Tibial nerve (tissue), 4 donors: ENCODE measurements at places on chromosomes 3 and 15.

DNA sequence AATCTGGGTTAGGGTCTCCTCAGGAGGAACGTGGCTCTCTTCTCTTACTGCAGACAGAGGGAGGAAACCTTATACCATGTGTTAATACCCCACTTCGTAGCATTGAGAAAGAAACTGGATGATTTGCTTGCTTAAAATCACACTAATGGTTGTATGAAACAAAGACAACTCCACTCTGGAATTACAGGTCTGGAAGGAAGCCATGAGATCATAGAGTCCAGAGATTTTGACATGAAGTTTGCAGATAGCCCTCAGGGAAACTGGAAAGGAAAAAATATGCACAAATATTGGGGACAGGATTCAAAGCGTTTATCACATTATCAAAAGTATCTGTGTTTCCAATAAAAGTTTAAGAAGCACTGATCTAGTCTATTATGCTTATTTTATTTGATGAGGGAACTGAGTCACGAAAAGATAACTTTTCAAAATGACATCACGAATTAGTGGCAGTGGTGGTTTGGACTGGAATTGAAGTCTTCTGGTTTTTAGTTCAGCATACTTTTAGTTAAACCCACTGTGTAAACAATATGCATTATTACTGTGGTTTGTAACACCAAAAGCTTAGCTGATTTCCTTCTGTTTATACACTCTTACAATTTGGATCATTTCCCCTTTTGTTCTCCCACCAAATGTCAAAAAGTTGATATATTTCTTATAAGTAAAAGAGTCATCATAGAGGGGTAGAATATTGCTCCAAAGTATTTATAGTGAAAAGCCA, 16.8 kb downstream of the FGF7 start:
- no peak for DNase-seq

GRCh38 chr3:57393977-57394376, 101.5 kb upstream of the ASB14 start:
- DNase-seq, result no peak

DNA sequence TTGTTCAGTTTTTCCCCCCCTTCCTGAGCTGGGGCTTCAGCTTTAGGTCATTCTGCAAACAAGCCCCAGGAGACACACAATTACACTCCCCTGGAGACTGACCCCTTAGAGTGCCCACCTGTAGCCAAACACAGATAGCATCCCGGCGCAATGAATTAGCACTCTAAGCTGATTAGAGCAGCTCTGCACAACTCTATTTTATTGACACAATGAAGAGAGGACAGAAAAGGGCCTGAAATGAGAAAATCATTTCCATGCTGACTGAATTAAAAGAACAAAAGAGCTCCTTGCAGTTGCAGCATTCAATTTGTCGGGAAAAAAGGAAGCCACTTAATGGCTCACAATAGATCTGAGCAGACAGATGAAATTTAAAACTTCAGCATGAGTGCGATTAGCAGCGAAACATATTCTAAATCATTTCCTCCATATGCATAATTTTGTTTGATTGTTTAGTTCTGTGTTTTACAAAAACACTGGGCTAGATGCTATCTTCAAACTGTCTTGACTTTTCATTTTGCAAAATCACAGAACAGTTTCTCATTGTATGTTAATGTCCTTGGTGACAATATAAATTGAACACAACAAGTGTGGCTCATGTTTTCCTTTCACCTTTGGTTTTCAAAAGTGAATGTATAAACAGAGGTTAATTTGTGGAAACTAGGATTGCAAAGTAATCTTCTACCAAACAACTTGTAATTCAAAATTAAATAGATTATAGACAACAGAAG, 308.6 kb downstream of the MECOM start:
- no peak for DNase-seq

DNA sequence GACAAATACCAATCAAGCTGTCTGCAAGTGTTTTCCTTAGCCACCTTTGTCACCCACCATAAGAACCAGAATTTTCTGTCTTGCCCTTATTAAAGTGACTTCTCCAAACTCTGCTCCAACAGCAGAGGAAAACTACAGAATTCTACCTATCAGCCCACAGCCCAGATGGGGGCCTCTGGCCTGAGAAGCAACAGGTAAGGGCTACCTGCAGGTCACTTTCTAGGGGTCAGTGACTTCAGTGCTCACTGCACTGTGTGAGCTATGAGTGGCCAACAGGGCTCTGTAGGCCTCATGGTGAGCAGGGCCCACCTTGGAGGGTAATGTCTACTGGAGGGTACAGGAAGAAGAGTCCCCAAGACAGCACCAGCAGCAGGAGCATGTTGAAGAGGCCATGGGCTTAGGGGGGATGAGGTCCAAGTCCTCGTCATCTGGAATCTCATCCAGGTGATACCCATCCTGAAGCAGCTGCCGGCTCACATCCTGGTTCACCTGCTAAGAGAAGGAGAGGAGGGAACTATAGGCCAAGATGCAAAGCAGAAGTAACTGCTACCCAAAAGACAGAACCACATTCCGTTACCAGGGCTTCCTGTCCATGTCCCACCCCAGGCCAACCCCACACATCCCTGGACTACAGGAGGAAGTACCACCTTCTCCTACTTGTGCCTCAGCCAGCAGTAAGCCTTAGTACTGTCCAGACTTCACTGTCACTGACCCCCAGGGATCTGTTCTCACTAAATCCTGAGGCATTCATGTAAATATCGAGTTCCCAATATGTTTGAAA, 4.2 kb downstream of the FAM219B start:
- DNase-seq, result no peak

DNA sequence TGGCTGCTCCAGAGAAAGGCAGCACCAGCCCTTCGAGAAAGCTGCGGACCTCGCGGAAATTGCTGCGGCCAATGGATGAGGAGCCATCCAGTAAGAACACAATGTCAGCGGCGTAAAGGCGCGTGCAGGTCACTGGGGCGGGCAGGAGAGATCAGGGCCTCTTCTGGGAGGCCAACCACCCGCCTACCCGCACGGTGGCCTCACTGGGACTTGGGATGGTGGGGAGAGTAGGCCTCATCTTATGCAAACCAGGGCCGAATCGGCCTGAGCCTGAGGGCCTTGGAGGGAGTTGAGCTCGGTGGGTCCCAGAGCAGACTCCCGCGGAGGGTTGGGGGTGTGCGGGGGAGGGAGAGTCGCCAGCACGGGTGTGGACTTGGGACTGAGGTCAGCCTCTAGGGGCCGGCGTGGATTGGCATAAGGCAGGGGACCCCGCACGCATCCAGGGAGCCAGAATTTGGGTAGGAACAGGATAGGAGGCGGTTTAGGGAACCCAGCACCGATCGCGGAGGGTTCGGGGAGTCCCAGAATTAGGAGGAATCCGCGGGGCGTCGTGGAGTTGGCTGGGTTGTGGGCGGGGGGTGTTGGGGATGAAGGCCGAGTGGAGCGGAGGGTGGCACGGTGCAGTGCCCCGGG, 596 bp downstream of the COL7A1 start:
- no peak for DNase-seq

- DNase-seq, result peak; percentile 93
Measured at GRCh38 chr3:189099031-189099471, 72.7 kb upstream of the TPRG1 start.

DNA sequence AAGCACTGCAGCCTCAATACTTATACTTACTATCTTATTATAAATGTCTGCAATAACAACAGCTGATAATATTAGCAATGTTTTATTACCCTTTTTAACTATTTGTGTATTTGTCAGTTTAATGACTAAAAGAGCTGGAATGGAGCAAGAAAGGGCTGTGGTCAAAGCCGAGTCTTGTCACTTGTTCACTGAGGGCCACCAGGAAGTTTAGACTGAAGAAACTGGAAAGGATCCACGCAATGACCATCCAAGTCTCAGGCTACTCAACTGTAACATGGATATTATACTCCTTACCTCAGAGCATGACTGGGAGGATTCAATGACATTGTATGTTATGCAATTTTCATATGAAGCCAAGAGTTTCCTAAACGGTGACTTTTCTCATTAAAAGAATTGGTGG, 90.4 kb downstream of the TJP1 start:
- no peak for DNase-seq

- no peak for DNase-seq
Measured at GRCh38 chr3:140896997-140897396, 44.6 kb upstream of the SLC25A36 start.

DNA sequence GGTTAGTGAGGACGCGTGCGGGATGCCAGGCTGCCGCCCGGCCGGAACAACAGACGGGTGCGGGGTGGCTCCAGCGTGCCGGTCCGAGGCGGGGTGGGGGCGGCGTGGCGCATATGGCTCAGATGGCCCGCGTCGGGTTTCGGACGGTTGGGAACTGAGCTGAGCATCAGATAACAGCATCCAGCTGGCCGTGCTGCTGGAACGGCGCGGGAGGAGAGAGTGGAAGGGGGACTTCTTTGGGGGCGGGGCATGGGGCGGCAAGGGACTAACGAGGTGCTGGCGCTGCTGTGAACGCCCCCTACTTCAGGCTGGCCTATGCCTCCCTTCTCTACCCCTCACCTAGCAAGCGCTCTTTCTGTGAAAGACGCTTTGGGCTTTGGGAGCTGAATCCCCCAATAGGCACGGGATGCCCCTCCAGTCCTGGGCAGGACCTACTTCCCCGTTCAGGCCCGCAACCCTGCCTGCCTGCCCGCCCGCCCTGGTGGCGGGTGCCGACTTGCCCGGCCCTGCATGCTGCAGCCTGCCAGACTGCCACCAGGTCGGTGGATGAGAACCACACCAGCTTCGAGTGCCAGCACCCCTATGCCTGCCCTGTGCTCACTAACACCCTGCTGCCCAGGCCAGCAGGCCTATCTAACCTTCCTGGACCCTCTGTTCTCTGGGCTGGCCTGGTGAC, 542 bp downstream of the INKA1 start:
- DNase-seq, result no peak

DNA sequence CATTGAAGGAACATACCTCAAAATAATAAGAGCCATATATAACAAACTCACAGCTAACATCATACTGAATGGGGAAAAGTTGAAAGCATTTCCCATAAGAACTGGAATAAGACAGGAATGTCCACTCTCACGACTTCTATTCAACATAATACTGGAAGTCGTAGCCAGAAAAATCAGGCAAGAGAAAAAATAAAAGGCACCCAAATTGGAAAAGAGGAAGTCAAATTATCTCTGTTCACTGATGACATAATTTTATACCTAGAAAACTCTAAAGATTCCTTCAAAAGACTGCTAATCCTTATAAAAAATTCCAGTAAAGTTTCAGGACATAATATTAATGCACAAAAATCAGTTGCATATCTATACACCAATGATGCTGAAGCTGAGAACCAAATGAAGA, 34.9 kb downstream of the SLC2A2 start:
- DNase-seq, result no peak

DNA sequence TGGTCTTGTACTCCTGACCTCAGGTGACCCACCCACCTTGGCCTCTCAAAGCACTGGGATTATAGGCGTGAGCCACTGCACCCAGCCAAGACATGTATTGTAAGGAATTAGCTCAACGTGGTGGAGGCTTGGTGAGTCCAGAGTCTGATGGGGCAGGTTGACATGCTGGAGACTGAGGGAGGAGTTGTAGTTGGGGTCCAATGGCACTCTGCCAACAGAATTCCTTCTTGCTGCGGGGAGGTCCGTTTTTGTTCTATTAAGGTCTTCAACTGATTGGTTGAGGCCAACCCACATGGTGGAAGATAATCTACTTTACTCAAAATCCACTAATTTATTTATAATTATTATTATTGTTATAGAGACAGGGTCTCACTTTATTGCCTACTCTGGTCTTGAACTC, 30.1 kb downstream of the PLA2G4D start:
- no peak for DNase-seq

- no peak for DNase-seq
Measured at GRCh38 chr3:21747966-21748555, 2.9 kb downstream of the ZNF385D start.

DNA sequence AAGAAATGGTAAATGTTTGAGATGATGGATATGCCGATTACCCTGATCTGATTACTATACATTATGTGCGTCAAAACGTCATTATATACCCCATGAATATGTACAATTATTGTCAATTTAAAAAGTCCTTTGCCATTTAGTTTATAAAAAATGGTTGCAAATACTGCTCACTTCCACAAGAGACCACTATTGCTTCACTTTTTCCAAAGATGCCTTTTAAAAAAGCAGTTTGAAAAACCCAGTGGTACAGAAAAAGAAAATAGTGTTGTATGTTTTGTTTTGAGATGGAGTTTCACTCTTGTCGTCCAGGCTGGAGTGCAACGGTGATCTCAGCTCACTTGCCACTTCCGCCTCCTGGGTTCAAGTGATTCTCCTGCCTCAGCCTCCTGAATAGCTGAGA, 39.3 kb downstream of the EDEM1 start:
- DNase-seq, result no peak

DNA sequence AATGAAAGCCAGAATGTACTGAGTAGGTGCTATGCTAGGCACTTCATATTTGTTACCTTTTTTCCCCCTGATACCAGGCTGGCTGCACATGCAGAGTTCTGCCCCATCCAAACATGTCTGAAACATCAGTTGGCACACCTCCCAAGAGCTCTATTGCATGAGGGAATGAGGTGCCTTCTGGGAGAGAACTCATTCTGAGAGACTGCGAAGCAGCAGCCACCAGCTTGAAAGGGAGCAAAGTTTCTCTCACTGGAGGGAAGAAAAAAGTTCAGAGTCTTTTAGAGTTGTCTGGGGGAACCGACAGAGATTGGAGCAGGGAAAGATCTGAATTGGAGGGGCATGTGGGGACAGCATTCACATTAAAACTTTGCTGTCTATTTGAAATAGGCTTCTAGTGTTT, 84.1 kb downstream of the AGBL1 start:
- DNase-seq, result peak; percentile 35

GRCh38 chr3:177358091-177358976, 161.1 kb upstream of the TBL1XR1 start:
- DNase-seq, result peak; percentile 53

DNA sequence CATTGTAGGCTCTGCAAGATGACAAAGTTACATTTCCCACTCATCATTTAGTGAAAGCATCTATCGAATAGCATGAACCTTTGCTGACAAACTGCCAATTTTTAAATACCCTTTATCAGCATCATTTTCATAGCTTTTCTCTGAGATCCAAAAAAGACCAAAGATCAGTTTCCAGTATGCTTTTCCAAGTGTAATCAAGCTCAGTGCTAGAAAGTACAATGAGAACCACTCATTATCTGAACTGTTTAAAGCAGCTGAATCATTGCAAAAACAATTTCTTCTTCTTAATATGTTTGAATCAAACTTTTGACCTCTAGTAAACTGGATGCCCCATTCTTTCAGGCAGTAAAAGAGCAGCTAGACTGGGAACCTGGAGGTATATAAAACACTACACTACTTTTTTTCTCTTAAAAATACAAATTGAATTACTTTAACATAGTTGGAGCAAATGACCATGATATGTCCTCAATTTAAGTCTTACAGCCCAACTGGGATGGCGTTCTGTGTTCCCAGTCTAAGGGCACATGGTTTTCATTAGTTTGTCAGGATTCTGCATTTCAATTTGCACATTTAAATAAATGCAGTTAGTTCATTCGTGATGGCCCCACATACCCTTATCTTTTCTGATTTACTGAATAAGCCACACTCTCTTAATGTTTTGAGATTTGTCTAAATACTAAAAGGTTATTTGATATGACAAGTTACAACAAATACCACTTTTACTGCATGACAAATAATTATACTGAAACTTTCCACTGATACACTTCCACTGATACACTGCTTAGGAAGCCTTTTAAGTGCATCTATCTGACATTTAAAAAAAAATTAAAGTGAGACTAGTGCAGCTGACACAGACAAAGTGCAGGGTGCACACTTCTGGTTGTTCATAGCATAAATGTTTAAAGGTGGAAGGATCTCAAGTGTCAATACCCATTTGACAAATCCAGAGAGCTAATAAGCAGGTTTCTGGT, 146.0 kb upstream of the FRMD4B start:
- no peak for DNase-seq
